Osteocyte (in vitro differentiated cells): ENCODE measurements at places on chromosomes 12 and 14. TPM values are rescaled to one million over a fixed set of nuclear protein-coding genes. Genes with fewer than 3 reads are reported as not detected.

GRCh38 chr12:113474635-113475436 is 3.2 kb upstream of the LHX5 start:
- no peak for DNase-seq

DNA sequence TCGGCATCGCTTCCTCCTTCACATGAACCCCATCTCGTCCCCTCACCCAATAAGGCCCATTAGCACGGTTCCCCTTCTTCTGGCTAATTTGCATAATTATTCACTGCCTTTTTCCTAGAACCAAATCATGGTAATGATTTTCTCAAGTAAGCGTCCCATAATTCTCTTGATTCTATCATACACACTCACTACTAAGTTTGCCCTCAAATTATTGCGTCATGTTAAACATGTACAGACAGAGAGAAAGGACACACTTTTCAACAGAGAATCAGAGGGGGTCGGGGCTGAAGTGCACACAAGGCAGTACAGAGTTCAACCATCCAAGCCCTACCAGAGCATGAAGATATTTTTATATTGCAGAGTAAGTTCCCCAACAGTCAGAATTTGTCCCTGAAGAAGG is 256.6 kb downstream of the FOXN3 start:
- no peak for DNase-seq

Gene ACOT6
- not detected in 2 replicates for total RNA-seq

Gene CCDC175
- not detected in 2 replicates for total RNA-seq

GRCh38 chr12:117279606-117280005 is 81.8 kb downstream of the NOS1 start:
- DNase-seq = no peak
